Activated CD4-positive, alpha-beta T cell treated with anti-CD3 and anti-CD28 coated beads for 4 hours (primary cell): ENCODE measurements at places on chromosomes 2 and 18.

GRCh38 chr2:118525346-118525745, 322.1 kb downstream of the EN1 start:
- DNase-seq, result no peak

- DNase-seq, result no peak
Observed at GRCh38 chr2:235234736-235235135, 259.1 kb upstream of the AGAP1 start.

- DNase-seq, result no peak
Observed at GRCh38 chr2:12547566-12548170, 169.1 kb upstream of the TRIB2 start.

DNA sequence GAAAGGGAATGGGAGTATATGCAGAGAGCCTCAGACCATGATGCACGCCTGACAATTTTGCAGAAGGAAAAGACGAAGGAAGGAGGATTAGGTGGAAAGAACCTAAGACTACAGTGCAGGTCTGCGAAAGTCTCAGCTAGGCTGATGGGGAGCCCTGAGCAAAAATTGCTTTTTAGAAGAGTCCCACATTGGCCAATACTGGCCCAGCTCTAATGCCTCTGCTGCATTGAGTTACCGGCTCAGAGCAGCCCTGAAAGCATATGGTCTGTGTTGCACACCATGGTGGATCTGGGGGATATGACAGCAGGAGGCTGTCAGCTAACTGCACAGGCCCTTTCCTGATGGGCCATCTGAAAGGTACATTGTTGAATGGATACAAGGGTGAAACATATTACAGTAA, 48.3 kb upstream of the CAVIN2 start:
- DNase-seq, result no peak

GRCh38 chr2:129742415-129743180, 236.9 kb upstream of the RAB6C start:
- DNase-seq, result no peak

- DNase-seq, result no peak
Observed at GRCh38 chr2:144939590-144939989, 419.7 kb upstream of the ZEB2 start.
